ENCODE measurements at places on chromosomes 5 and 9. TPM values are rescaled to one million over a fixed set of nuclear protein-coding genes. Genes with fewer than 3 reads are reported as not detected.

DNA sequence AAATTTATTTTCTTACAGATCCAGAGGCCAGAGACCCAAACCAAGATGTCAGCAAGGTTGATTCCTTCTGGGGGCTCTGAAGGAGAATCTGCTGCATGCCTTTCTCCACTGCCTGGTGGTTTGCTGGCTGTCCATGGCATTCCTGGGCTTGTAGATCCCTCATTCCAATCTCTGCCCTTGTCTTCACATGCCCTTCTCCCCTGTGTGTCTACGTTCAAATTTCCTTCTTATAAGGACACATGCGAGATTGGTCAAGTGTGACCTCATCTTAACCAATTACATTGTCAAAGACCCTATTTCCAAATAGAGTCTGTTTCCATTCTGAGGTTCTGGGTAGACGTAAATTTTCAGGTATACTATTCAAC is 84.5 kb upstream of the RAI14 start:
- no peak for ATAC-seq

Gene PLPP1
- total RNA-seq: 16.2 TPM

Gene CPEB4
- 38.5 TPM for total RNA-seq

Gene OTULINL
- total RNA-seq: 0.88 TPM

DNA sequence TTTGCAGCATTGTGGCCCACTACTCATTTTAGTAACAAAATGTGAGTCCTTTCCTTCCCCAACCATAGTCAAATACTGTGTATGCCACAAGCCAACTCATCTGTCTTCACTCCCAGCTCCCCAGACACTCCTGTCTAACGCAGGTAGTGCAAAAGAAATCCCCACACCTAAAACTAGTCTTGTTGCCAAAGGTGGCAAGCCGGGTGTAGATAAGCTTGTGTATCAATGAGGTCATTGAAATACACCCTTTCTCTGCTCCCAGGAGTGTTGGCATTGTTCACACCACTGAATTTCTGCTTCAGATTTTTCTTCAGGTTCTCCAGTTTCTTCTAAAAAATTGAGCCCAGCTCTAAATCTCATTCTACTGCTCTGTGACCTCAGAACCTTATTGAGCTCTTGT is 19.7 kb upstream of the RGS7BP start:
- ATAC-seq: no peak

DNA sequence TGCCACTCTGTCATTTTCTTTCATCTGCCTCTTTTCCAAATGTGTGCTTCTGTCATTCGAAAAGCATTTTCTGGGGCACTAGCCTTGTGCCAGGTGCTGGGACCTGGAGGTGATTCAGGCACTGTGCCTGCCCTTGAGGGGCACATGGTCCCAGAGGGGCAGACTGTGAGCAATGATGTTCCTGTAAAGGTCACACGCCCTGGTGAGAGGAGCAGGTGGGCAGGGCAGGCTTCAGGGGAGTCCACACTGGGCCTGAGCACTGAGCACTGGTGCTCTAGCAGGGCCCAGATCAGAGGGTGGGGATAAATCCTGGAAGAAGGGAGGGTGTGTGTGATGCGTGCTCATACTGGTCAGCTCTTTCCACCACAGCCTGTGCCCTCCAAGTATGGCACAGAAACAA is 77.8 kb downstream of the COL15A1 start:
- ATAC-seq: no peak

DNA sequence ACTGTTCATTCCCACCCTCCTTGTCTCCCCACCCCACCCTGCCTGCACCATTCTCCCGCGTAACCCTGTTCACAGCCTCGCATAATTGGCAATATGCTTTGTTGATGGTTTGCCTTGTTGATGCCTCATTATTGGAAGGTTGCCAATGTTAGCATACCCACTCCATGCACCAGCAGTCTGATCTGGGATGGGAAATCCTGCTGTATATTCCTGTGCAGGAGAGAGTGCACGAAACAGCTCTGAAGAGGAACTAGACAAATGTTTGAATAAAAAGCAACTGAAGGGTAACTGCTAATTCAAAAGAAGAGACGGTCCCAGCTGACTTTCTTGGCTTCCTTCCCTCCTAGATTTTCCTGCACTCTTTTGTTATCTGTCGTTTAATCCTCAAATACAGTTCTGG is 271.7 kb upstream of the TLE4 start:
- ATAC-seq: no peak

GRCh38 chr9:89187541-89187940 is 8.9 kb upstream of the SHC3 start:
- no peak for ATAC-seq

DNA sequence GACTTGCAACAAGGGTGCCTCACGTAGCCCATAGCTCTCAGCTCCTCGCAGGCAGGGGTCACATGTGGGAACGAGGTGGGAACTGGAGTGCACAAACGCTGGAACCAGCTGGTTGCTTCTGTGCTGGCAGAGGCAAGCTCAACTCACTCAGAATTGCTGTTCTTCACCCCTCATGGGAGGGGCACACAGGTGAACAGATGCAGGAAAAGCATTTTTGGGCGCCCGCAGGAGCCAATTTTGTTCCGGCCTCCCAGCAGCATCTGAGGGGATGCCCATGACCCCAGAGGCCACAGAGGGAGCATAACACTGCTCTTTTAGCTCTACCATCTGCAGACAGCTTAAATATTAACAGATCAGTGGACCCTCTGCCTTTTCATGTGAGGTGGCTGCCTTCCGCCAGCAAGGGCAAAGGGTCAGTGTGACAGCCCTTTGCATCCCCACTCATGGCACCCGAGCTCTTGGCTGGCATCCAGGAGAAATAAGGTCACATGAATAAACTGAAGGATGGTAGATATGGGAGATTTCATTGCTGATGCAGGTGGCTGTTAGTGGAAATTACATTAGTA is 196.2 kb downstream of the SLCO4C1 start:
- ATAC-seq: no peak

Gene THG1L
- total RNA-seq: 10.6 TPM

Gene PGM5
- 4.1 TPM for total RNA-seq

Gene LHX3
- 0.08 TPM for total RNA-seq

Gene DMGDH
- total RNA-seq: 0.60 TPM

All from esophagus mucosa (tissue), 1 donor.